ENCODE measurements at places on chromosomes 2 and 18. TPM values are rescaled to one million over a fixed set of nuclear protein-coding genes. Genes with fewer than 3 reads are reported as not detected.

PSMA8 gene
- not detected for total RNA-seq

IMPACT gene
- 28.5 TPM for total RNA-seq

FBXO36 gene
- 13.7 TPM for total RNA-seq

ALK gene
- total RNA-seq: 0.34 TPM

MC2R gene
- not detected for total RNA-seq

STRADB gene
- total RNA-seq: 41.9 TPM

PCARE gene
- total RNA-seq: not detected

GDF7 gene
- 0.15 TPM for total RNA-seq

OR6B2 gene
- total RNA-seq: not detected

HS1BP3 gene
- total RNA-seq: 42.7 TPM

CARF gene
- 41.8 TPM for total RNA-seq

DNA sequence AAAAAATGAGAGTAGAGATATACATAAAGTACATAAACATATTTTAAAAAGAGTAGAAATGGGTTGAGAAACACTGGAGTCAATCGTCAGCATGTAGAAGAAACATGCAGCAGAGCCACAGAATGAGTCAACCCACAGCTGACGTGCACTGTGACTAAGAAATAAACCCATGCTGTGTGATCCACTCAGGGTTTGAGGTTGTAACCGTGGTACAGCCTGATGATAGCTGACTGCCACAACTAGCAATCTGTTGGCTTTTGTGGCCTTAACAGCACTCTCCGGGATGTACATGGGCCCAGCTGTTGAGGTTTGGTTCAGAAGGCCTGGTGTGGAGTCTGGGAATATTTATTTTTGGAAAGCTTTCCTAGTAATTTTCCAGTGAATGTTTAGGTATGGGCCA, 554.4 kb upstream of the MEX3C start:
- no peak for DNase-seq

DNA sequence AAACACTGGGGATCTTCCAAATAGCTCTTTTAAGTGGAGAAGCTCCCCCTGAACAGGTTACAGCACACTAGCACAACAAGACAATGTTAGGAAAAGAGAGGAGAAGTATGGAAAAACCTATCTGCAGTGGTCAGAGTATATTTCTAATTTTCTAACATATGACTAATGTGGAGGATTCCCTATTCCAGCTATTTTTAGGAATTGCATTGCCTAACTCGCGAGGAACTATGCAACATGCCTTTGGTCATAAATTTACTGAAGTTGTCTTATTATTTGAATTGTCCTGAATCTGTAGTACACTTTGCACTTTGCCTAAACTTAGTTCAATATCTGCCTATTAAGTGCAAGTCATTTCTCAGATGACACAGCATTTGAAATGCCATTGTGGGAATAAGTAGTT, 381.4 kb downstream of the CCDC85A start:
- DNase-seq: no peak

DNA sequence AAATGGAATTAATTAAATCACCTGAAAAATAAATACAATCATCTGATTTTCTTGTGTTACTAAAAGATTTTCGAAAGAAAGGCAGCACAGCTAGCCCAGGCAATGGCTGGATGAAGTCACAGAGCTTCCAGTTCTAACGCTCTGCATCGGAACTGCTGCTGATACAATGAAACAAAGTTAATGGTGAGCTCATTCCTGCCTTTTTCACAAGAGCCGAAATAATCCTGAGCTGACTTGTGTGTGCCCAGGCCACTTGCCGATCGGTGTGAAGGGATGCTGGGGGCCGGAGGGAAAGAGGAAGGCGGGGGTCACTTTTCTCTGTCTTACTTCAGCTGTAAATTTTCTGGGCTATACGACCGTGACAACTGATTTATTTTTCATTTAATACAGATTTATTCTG, 149.5 kb downstream of the INO80D start:
- no peak for DNase-seq

DNA sequence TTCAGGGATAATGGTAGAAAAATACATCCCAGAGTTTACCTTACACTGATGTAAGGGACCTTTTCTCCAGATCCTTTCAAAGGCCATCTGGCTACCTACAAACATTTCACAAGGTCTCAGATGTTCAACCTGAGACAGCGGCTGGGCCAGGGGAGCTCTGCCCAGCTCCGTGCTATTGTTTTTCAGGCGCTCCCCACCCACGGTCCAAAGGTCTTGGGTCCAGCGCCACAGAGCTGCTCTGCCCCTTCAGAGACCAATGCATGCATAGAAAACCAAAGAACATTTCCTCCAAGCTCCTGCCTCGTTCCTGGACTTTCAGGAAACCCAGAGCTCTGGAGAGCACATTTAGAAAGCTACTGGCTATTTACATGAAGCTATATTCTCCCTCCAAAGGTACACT, 40.3 kb downstream of the COPS8 start:
- no peak for DNase-seq

- DNase-seq: no peak
These were observed 49.5 kb downstream of the KCNE4 start for GRCh38 chr2:223101340-223102039.

- no peak for DNase-seq
These were observed 70.7 kb downstream of the NABP1 start for GRCh38 chr2:191748528-191749180.

DNA sequence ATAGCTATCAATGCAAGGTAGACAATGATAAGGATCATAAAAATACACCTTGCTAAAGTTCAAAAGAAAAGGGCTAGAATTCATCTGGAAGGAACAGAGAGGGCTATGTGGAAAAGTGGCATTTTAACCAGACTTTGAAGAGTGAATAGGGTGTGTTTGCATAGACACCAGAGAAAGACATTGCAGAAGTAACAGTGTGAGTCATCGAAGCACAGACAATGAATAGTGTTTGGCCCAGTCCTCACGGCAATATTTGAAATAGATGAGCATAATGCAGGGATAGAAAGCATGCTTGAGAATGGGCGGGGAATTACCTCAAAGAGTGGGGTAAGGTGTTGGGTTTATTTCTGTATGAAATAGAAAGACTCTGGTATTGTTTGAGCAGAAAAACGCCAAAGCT, 24.2 kb downstream of the MYT1L start:
- no peak for DNase-seq

DNA sequence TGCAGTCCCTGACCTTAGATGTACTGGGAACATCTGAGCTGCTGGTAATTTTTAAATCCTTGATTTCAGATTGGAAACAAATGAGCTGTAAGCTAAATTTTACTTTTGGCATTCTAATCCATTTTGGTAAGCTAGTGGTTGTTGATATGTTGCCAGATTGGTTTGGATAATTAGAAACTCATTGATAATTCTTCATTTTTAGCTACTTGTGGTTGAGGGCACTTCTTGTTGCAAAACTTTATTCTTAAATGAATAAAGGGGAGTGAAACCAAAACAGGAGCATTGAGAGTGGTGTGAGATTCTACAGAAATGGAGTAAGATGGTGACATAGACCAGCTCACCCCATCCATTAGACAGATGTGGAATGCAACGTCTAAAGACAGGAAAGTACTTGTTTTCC, 64.5 kb downstream of the ITGB1BP1 start:
- no peak for DNase-seq

DNA sequence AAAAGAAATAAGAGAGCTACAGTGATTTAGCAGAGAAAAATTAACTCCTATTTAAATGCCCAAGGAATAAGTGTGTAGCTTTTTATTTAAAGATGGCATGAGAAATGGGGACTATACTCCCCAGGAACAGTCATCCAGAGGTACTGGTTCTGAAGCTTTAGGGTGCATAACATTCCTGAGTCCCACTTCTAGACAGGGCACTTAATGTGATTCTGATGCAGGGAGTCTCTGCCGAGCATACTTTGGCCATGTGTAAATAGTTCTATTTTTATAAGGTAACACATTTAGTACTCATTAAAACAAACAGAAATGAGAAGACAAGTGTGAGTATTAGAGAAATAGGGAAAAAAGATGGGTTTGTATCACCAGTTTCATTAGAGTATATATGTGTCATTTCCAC, 154.7 kb upstream of the WDSUB1 start:
- no peak for DNase-seq

- no peak for DNase-seq
These were observed 115.2 kb upstream of the CTDP1 start for GRCh38 chr18:79564441-79564840.

DNA sequence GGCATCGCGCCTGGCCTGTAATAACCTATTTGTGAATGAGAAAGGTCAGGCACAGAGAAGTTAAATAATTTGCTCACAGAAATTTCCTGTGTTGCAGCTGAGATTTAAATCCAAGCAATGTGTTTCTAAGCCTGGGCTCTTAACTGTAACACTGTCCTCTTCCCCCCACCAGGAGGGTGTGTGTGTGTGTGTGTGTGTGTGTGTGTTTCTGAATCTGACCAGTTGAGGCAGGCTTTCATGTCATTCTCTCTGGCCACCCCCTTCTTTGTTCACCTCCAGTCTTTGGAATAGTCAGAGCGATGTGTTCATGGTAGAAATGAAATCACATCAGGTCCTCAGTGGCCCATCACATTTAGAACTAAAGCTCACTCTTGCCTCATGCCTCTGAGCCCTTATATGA, 81.2 kb downstream of the NEDD4L start:
- DNase-seq: no peak

DNA sequence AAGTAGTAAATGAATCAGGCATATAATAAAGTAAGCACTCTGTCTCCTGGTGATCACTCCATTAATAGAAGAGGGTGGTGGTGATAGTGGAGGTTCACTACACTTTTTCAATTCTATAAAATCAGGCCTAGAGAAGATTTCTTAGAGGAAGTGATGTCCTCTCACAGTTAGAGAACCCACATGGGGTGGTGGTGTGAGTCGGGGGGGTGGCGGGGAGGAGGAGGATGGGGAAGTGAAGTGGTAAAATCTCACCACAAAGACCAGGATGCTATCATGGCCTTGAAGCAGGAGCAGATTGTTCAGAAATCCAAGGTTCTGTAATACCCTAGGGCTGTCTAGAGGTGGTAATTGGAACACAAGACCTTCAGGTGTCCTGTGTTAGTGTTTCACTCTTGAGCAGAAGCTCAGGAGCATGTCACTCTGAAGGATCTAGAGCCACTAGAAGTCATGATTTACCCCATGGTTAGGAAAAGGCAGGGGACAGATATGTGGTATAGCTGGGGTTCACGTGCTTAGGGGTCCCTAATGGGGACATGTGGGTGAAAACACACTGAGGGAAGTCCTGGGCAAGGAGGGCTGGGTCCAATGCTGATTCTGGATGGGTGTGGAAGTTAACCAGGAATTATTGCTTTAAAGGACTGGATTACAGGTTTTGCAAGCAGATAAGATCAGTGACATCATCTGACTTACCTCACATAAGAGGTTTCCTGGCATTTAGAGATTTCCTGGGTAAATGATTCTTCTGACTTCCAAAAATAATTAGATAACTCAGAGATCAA, 31.0 kb downstream of the RNF125 start:
- peak; percentile 13 for DNase-seq

DNA sequence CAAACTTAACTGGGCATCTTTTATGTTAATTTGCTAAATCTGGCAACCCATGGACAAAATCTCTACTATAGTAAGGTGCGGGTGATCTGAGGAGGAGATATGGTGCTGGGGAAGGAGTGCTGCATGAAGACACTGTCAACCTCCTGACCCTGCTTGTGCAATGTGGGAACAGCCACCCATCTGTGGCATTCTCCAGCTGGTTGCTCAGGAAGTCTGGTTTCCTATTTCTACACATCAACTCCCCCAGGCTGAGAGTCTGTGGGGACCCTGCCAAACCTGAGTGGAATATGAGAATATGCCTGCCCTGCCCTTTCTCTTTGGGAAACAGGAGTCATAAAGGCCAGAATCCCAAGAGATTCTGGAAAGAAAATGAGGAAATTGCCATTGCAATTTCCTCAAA, 60.1 kb upstream of the PAX3 start:
- DNase-seq: no peak

GRCh38 chr18:79278896-79279295, 116.8 kb upstream of the NFATC1 start:
- DNase-seq: no peak

GRCh38 chr2:7619203-7619970, 702.2 kb downstream of the RNF144A start:
- no peak for DNase-seq

DNA sequence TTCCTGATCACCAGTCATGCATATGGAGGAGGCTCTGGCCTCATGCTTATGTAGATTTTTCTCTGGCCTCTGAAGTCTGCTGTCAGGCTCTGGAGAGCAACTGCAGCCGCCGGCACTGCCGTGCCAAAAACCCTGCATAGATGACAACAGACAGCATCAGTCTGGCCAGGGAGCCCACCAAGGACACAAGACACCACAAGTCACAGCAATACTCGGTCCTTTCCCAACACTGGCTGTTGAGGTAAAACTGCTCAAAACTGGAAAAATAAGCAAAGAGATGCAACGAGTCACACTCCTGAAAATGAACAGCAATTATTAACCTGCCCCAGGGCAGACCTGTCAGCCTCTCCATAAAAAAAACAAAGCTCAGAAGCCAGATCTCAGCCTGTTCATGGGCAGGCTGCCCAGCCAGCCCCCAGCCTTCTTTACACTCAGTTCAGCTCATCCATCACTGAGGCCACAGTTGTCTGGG, 186.0 kb upstream of the RAB6C start:
- DNase-seq: peak; percentile 39

- no peak for DNase-seq
These were observed 204.1 kb downstream of the CELF4 start for GRCh38 chr18:37361335-37362157.

DNA sequence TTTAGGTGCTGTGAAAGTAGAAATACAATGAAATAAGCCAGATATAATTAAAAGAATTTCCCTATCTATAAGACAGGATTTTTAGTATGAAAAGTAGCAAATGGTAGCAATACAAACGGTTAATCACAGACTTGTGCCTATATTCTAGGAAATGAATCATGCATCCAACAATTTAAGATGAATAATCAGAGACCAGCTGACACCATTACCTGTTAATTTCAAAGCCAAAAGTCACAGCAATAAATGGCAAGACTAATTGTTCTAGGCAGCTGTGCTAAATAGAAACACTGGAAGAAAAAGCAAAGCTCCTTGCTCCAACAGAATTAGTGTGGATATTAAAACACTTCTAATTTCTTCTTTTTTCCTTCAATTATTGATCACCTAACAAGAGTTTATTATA, 35.1 kb upstream of the MPP4 start:
- no peak for DNase-seq

GRCh38 chr2:214265991-214266489, 144.8 kb upstream of the VWC2L start:
- no peak for DNase-seq

GRCh38 chr2:71605173-71605641, 151.8 kb downstream of the DYSF start:
- peak; percentile 0 for DNase-seq

- DNase-seq: no peak
These were observed 16.6 kb downstream of the SERPINB13 start for GRCh38 chr18:63603772-63604171.

Data from thyroid gland (tissue), 4 donors.